ENCODE measurements at places on chromosomes 4 and X.

DNA sequence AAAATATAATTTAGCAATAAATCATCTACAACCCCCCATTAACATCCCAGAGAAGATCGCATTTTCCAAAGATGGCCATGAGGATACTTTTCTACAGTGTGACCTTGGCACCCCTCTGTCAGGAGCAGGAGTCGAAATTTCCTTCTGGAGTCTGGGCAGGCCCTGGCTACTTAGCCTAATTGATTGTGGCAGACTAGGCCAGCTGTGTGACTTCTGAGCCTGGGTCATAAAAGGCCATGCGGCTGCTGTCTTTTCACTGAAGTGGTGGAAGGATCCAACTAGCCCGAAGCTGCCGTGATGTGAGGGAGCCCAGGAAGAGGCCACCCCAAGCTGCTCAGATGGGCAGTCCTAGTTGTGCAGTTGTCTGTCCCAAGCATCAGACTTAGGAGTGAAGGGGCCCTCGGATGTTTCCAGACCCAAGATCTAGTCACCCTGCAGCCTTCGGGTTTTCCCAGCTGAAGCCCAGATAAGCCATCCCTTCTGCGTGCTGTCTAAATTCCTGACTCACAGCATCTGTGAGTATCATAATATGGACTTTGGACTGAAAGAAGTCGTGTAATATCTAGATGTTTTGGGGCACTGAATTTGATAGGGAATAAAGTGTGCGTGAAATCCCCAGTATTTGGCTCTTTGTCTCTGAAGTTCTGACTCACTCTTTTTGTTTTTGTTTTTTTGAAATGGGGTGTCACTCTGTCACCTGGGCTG is 21.0 kb downstream of the PDK3 start:
- no peak for DNase-seq

- DNase-seq: peak; percentile 37
Observed at GRCh38 chrX:8955511-8955910, 78.4 kb downstream of the FAM9B start.

DNA sequence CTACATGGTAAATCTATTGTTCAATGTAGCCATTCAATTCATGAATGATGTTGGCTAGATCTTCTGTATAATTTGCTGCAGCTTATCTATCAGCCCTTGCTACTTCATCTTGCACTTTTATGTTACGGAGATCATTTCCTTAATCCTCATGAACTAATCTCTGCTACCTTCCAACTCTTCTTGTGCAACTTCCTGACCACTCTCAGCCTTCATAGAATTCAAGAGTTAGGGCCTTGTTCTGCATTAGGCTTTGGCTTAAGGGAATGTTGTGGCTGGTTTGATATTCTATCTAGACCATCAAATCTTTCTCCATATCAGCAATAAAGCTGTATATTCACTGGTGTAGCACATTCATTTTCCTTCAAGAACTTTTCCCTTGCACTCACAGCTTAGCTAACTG is 36.7 kb upstream of the MAP9 start:
- no peak for DNase-seq

- peak; percentile 79 for DNase-seq
Observed at GRCh38 chr4:80138551-80139538, 58.5 kb upstream of the PRDM8 start.

DNA sequence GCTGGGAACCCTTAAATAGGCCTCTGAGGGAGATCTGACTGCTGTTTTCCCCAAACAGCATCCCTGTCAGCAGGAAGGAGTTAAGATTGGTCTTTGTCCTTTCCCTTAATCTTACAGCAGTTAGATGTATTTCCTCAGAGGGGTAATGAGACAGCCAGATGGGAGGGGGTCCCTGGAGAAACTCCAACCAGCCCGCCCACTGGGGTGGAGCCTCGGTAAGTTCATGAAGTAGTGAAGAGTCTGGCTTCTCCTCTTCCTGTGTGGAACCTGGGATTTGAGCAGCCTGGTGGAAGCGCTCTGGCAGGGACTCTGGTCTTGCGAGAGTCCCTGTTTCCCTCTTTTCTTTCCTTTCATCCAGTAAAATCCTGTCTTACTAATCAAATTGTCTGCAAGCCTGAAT is 330.0 kb downstream of the TLL1 start:
- DNase-seq: no peak

GRCh38 chr4:58807843-58808615 is 1697.8 kb upstream of the IGFBP7 start:
- no peak for DNase-seq

GRCh38 chr4:146508229-146508939 is 13.4 kb downstream of the SLC10A7 start:
- DNase-seq: no peak

- peak; percentile 28 for DNase-seq
Observed at GRCh38 chrX:40646489-40647306, 663 bp downstream of the CXorf38 start.

DNA sequence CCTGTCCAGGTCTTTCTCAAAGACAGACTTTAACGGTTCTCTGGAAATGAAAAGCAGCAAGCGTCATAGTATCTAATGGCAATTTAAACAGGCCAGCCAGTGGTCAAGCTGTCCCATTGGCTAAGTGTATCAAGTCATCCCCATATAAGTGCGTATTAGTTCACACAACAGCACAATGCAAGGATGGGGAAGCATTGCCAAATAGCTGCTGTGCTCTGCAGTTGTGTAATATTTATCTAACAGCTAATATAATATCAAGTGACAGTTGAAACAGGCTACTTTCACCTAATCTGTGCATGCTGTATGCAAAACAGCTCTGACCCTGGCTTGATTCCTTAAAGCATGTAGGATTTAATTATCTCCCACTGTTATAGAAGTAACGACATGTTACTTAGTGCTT is 134.8 kb upstream of the PPARGC1A start:
- peak; percentile 13 for DNase-seq

DNA sequence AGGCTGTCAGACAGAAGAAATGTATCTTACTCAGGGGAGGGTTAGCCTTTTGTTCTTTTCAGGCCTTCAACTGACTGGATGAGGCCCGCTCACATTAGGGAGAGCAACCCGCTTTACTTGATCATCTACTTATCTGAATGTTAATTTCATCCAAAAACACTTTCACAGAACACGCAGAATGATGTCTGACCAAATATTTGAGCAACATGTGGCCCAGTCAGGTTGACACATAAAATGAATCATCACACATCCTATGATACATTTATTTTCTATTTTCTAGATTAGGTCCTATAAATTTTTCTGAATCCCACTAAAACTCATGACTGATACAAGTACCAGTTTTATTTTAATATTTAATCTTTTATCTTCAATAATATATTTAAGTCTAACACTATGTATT is 260.3 kb downstream of the IL15 start:
- DNase-seq: no peak

DNA sequence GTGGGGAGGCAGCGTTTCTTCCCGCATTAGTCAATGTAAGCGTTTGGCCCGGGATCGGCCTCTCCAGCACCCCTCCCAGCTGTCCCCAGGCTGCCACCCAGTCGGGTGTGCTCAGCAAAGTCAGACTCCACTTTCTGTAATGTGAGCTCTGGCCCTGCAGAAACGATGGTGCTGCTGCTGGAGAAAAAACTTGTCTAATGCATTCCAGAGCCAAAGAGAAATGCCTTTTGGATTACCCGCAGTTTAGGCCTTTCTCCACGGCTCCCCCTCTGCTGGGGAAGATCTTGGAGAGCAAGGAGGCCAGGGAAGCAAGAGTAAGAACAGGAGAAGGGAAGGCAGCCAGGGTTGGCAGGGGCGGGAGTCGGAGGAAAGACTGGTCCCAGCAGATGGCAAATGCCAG is 55.2 kb downstream of the ELF4 start:
- DNase-seq: peak; percentile 67

GRCh38 chr4:73674451-73674919 is 54.2 kb upstream of the RASSF6 start:
- DNase-seq: peak; percentile 42

DNA sequence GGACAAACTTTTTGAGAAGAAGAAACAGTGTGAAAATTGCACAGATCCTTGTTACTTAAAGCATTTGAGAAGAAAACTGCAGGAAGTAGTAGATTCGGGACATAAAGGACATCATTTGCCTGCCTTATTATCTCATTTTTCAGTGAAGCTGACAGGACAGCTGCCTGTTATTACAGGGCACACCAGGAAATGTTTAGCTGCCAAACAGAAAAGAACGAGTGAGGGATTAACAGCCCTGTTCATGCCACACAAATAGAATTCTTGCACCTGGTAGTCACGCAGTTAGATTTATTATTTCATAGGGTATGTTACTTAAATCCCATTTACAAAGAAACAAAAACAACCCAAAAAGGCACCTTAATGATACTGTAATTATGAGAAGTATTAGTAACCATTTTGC is 100.6 kb downstream of the CHIC2 start:
- no peak for DNase-seq

GRCh38 chrX:32395878-32396277 is 815.5 kb downstream of the DMD start:
- no peak for DNase-seq

DNA sequence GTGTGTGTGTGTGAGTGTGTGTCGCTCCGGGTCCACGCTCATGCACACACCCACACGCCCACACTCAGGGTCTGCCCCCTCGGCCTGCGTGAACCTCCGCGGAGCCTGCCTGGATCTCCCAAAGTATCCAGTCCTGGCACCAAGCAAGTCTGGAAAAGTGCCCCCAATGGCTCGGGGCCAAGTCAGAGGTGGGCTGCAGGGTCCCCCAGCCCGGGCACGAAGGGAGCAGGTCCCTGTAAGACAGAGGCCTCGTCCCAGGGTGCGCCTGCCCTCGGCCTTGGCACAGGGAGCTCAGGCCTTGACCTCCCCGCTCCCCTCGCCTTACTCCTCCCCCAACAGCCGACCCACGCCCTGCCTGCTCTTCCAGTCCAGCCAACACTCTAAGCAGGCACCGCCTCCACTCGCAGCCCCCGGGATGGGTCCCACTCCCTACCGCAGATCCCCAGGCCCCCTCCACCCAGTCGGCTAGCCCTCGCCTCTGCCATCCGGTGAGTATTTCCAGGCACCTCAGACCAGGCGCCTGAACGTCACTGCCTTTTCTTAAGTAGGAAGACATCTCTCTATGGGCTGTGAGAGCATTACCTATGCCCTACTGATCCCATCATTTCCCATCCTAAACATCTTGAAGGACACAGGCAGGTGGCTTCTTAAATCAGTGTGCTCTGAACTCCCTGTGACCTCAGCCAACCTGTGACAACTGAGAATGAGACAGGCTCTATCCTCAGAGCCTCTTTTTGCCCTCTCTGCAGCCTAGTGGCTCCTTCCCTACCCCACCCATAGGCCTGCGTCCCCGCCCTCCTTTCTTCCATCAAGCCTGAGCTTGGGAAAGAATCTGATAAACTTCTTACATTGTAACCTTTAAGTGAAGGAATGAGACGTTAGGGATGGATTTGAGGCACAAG is 704 bp downstream of the FAM114A1 start:
- peak; percentile 30 for DNase-seq
